ENCODE measurements at places on chromosomes 7 and 10.
A peak's percentile ranks its signal among the peaks of the same experiment; 100 is the strongest.

- DNase-seq, result no peak
These were observed 49.2 kb upstream of the ELFN1 start for GRCh38 chr7:1620835-1621234.

DNA sequence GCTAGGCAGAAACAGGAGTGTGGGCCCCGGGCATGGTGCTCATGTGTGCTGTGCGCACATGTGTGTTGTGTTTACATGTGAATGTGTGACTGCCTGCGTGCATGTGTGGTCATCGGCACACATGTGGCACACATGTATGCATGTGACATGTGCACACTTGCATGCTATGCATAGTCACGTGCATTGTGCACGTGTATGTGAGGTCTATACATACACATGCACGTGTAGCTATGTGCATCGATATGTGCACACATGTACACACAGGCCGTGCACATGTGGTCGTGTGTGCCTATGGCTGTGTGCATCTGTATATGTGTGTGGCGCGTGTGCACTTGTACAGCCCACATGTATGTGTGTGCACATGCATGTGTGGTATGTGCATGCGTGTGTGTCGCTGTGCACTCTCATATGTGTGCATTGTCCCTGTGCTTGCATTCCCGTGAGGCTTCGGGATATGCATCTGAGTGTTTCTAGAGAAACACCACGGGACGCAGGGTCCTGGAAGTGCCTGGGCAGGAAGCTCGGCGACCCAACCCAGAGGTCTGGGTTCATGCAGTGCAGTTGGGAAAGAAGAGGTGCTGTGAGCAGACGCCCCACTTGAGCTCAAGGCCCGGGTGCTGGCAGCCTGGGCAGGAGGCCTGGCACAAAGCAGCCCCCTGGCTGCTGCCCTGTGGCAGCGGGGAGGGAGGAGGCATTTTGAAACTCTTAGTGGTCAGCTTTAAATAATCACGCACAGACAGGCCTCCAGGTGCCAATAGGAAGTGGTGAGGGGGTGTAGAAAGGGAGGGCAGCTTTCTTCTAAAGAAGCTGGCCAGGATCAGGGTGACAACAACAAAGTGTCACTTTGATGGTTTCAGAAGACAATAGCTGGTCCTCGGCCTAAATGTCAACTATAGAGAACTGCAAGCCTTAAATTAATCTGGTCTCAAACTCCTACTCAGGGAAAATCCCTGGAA, 410.0 kb upstream of the MGMT start:
- DNase-seq, result peak; percentile 9

GRCh38 chr7:39613577-39613976, 9.8 kb upstream of the RALA start:
- no peak for DNase-seq

DNA sequence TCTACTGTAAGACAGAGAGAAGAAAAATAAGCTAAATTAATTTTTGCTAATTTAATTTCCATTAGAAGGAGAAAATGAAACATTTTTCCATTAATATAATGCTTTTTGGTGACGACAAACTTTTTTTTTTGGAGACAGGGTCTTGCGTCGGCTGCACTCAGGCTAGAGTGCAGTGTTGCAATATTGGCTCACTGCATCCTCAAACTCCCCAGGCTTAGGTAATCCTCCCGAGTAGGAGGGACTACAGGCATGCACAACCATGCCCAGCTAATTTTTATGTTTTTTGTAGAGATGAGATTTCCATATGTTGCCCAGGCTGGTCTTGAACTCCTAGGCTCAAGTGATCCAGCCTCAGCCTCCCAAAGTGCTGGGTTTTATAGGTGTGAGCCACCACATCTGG, 229.8 kb upstream of the LRRN3 start:
- peak; percentile 30 for DNase-seq

GRCh38 chr10:60140651-60141632, 234.6 kb upstream of the CCDC6 start:
- DNase-seq, result no peak

DNA sequence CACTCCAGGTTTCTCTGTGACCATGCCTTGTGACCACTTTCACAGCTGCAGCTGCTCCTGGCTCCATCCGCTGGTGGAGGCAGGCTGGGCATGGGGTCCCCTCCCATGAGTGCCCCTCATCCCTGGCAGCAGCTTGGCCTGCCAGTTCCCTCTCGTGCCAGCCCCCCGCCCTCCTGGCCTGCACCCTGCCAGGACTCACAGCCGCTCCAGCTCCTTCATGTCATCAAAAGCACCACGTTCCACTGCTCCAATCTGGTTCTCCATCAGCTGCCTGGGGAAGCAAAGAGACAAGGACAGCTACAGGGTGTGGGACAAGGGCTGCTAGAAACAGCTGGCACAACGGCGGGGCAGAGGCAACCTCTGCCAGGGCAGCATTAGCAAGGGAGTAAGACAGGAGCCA, 22.6 kb downstream of the SLIT1 start:
- no peak for DNase-seq

DNA sequence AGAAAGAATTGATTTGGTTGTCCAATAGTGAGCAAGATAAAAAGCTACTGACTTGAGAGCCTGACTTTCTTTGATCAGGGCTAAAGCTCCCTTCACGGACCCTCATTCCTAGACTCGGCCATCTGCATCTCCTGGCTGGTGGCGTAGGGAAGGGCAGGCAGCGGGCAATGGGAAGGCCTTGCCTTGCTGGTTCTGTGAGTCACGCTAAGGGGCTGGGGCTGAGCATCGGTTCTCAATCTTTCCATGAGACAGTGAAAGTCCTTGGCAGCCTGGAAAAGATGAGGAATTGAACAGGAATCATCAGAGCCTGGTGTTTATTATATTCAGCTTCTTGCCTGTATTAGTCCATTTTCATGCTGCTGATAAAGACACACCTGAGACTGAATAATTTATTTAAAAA, 475.3 kb downstream of the PLXNA4 start:
- no peak for DNase-seq

DNA sequence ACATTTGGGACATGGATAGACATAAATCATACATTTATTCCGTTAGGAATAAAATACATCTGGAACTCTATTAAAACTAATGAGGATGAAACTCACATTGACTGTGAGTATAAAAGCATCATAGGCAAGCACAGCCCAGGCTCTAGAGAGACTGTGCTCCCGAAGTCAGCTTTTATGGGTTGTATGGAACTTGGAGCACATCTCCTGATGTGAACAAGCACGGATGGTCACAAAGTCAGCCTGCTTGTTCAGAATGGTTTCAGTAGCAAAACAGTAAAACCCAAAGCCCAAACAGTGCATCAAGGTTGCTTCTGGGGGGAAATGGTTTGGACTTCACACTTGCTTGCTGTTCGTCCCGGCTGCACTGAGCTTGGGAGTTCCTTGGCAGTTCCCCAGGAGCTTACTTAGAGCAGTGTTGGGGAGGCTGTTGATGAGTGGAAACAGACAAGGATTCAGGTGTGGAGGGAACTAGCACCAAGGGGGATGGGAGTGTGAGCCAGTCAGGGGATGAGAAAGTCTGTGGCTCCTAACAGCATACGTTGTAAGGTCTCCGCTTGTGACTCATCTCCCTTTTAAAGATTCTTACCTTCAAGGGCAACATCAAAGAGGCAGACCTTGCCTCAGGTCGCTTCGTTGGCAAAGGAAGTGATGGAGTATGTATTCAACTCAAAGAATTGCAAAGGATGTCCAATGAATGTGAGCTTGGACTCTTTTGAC, 19.7 kb upstream of the ITGA8 start:
- DNase-seq, result no peak

GRCh38 chr10:128160297-128160711, 34.1 kb upstream of the MKI67 start:
- DNase-seq, result peak; percentile 64

DNA sequence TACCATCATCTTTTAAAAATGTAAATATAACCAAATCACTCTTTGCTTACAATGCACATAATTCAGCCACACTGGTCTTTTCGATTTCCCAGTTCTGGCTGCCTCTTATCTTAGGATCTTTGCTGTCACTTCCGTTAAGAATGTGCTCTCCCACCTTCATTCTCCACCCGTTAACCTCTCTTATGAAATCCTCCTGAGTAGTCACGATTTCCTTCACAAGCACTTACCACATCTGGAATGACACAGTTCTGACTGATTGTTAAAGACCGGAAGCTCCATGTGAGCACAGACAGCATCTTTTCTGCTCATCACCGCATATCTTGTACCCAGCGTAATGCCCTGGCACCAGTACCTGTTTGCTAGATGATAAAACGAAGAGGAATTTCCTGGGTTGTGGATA, 84.3 kb downstream of the CUL2 start:
- peak; percentile 64 for DNase-seq

DNA sequence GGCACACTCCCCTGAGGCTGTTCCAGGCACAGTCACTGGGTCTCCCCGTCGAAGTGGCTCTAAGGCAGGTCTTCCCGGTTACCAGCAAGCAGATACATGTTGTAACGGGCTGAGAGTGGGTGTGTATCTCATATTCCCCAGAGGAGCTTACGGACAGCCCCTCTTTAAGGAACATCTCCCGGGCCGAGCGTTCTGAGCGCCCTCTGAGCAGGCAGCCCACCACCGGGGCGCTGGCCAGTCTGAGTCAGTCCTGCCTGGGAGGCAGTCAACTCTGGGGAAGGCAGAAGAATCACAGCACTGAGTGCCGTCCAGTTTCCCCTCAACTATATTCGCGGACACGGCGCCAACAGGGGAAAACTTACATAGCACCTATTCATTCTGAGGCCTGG, 117.4 kb downstream of the LHPP start:
- DNase-seq, result no peak

- no peak for DNase-seq
These were observed 14.1 kb downstream of the PDZD8 start for GRCh38 chr10:117360994-117361667.

DNA sequence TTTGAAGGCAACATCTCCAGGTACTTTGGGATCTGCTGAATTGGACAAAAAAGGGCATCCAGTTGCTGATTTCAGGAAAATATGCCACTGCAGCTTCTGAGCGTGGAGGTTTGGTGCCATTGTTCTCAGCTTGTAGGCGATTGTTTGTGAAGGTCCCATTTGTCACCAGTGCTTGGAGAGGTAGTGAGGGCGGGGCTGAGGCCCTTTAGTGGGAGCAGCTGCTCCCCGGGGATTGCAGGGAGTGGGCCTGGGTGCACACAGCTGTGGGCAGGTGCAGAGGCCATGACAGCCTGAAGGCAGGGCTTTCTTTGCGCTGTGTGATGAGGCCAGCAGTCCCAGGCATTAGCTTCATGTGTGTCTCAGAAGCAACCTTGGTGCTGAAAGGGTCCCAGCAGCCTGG, 3.9 kb downstream of the FAM20C start:
- no peak for DNase-seq

GRCh38 chr7:27678617-27679260, 16.1 kb upstream of the HIBADH start:
- DNase-seq, result no peak

DNA sequence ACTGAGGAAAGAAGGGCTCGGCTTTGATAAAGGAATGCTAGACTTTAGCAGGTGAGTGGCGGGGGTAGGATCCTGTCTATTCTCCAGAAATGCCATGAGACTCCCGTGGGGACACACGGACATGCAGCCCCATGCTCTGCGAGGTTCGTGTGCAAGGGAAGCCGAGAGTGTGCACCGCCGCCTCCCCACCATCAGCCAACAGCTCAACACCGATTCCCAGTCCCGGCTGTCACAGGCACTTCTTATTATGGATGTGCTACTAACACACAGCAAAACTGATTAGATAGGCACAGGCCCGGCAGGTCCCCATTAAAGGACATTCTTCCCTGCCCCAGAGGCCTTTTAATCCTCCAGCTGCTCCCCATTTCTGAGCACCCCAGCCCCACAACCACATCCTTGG, 154.4 kb downstream of the PRKAG2 start:
- DNase-seq, result no peak

DNA sequence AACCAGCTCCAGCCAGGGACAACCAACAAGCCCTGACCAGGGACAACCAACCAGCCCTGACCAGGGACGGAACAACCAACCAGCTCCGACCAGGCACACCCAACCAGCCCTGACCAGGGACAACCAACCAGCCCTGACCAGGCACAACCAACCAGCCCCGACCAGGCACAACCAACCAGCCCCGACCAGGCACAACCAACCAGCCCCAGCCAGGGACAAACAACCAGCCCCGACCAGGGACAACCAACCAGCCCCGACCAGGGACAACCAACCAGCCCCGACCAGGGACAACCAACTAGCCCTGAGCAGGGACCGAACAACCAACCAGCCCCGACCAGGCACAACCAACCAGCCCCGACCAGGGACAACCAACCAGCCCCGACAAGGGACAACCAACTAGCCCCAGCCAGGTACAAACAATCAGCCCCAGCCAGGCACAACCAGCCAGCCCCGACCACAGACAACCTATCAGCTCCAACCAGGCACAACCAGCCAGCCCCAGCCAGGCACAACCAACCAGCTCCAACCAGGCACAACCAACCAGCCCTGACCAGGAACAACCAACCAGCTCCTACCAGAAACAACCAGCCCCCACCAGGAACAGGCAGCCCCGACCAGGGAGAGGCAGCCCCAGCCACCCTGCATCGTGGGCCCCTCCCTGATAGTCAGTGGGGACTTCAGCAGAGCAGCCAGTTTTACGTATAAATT, 56.4 kb downstream of the PROSER2 start:
- no peak for DNase-seq

- DNase-seq, result no peak
These were observed 40.6 kb upstream of the PIK3CG start for GRCh38 chr7:106824458-106824857.

GRCh38 chr7:47170516-47170915, 411.4 kb downstream of the TNS3 start:
- DNase-seq, result no peak

DNA sequence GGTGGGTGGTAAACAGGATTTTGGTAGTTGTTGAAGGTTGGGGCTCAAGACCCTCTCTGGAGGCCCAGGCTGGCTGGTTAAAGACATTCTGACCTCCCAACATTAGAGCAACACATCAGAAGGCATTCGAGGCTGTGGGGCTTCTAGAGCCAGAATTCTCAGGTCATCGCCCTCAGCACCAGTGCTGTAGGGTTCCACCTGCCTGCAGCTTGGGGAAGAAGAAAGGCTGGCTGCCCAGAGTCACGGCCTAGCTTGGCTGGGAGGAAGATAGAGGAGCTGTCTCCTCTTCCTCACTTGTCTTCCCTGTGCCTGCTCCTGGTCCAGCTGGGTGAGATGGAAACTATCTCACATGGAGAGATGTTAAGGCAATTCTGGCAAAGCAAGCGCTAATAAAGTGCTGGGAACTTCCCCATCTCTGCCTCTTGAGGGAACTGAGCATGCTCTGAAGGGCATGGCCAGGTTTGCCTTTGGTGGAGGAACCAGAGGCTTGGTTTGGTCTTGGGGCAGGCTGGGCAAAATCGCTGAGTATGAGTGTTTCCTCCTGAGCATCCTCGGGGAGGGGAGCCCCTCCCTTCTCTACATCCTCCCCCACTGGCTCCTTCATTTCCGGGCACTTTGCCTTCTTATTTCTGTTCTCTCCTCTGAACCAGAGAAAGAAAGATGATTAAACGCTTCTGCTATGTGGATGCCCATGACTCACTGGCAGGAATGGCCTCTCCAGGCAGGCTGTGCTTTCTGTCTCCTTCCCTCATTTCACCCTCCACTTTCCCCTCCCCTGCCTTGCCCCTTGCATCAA, 509.0 kb upstream of the PODXL start:
- no peak for DNase-seq
